ENCODE measurements at places on chromosomes 1 and 21.

DNA sequence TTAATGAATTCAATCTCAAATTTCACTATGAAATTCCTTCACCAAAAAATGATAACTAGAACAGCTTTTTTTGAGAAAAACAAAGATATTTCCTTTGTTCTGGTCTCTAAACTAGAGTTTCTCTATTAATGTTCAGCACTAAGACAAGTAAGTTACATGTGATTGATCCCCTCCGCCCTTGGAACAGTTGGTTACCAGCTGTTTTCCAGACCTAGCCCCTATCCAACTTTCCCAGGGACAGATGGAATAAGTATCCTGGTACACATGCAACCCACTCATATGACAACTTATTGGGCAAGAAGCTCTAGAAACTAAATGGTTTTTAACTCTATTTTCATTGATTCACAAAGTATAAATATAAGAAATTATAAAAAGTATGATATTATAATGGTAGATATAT is 140.4 kb downstream of the COP1 start:
- DNase-seq, result no peak

GRCh38 chr1:53047737-53048736 is 14.0 kb upstream of the PODN start:
- no peak for DNase-seq

DNA sequence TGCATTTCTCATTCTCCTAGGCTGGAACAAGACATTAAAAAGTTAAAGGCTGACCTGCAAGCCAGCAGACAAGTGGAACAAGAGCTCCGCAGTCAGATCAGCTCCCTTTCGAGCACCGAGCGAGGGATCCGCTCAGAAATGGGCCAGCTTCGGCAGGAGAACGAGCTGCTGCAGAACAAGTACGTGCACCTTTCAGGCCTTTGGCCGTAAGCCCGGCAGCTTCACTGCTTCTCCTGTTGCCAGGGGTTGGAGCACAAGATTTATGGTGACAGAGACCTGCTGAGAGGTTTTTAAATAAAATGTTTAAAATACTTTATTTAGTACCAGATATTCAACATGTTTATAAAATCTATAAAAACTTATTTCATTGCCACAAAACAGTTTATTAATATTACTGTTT is 53.4 kb downstream of the MACO1 start:
- peak; percentile 31 for DNase-seq

GRCh38 chr21:35189077-35189863 is 140.2 kb upstream of the RUNX1 start:
- peak; percentile 39 for DNase-seq

DNA sequence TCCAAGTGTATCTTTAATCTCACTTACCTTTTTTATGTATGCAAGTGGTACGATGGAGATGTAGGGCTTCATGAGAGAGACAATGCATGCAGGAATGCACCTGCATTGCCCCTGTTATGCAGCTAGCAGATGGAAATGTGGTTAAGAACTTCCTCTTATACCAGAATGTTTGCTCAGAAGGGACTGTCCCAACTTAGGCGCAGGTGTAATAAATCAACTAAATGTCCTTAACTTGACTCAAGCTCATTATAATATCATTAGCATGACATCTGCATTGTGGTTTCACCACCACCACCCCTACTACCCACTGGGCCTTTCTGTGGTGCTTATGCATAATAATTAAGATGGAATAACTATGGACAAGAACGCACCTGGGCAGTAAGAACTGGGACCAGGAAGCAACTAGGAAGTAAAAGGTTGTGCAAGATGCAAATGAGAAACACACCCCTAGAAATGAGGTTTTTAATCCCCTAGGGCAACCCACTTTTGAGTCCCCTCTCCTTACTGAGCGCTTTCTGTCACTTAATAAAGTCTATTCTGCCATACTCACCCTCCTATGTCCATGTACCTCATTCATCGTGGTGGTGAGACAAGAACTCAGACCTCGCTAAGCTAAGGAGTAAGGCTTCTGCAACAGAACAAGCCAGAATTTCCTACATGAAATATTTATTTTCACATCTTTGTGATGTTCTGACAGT is 1103.3 kb upstream of the B3GALT2 start:
- peak; percentile 18 for DNase-seq

DNA sequence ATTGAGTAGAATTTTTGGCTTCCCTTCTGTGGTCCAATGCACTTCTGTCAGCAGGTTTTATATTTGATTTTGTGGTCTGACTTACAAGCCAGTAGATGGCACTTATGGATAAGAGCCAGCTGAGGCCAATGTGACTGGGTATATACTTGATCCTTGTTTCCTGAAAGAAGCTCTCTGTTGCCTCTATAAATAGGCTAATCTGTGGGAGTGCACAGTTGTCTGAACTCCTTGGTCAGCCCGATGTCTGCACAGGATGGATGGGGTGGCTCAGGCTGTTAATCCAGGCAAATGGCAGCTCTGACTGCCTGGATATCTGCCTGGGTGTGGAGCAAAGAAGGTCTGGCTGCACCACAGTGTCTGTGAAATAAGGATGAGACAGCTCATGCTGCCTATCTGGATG is 1183.7 kb upstream of the PRMT6 start:
- DNase-seq, result no peak

- DNase-seq, result no peak
Observed at GRCh38 chr1:89545264-89546038, 20.8 kb downstream of the LRRC8B start.

- no peak for DNase-seq
Observed at GRCh38 chr1:202264726-202265125, 71.1 kb downstream of the LGR6 start.

DNA sequence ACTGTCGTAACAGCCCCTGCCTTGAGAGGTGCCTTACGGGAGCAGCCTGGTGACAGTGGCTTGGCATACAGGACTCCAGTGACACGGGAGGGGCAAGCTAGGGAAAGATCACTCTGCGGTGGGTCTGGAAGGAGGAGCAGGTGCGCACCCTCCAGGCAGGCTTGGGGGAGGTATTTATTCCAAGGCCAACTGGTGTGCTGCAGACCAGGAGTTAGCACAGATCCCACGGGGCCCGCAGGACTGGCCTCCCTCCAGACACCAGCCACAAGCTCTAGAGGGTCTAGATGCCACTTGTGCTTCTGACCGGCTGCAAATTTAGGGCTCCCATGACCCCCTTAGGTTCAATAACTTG is 22.1 kb downstream of the PSEN2 start:
- no peak for DNase-seq

GRCh38 chr21:36589352-36589971 is 109.5 kb upstream of the SIM2 start:
- peak; percentile 30 for DNase-seq

- DNase-seq, result no peak
Observed at GRCh38 chr1:145917595-145917994, 922 bp downstream of the PEX11B start.

DNA sequence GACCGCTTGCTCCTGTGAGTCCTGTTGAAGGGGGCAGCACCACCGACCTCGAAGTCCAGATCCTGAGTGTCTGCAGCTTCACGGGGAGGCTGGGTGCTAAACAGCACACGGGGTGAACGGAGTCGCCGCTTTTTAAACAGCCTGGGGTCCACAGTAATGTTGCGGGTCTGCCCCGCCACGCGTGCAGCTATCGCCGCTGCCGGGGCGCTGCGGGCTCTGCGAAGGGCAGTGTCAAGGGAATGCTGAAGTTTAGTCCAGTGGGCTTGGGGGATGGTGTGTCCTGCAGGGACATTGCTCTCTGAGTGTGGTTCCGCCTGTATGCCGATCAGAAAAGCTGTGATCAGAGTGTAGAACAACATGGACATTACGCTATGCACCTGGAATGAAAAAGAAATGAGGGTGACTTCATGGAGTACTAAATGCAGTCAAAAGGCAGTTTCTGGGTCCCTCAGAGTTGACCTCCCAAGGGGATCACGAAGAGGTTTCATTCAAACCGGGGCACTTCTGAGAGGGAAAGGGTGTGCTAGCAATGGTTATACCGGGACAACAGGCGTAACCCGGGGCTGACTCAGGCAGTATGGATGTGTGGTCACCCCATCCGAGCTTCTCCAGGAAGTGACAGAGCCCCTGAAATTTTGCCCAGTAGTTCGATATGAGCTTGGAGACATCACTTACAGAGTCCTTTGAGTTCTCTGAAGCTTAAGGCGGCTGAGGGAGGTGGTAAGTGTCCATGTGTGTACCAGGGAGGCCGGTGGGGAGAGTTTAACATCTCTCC is 51.4 kb downstream of the NGF start:
- DNase-seq, result no peak

DNA sequence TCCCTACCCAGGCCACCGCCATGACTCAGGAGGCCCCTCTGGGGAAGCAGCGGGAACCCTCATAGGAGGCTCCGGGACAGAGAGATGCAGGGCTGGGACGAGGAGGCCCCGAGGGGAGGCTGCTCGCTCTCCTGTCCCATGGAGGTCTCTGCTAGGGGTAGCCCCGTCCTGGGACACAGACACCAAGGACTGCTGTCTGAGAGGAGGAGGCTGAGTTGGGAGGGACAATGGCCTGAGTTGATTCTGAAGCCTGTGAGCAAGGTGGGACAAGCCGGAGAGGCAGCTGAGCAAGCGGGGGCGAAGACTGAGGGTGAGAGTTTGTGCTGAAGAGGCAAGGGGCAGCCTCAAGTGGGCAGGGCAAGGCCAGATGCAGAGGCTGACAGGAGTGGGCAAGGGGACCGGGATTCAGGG is 17.4 kb downstream of the SLC27A3 start:
- DNase-seq, result no peak

DNA sequence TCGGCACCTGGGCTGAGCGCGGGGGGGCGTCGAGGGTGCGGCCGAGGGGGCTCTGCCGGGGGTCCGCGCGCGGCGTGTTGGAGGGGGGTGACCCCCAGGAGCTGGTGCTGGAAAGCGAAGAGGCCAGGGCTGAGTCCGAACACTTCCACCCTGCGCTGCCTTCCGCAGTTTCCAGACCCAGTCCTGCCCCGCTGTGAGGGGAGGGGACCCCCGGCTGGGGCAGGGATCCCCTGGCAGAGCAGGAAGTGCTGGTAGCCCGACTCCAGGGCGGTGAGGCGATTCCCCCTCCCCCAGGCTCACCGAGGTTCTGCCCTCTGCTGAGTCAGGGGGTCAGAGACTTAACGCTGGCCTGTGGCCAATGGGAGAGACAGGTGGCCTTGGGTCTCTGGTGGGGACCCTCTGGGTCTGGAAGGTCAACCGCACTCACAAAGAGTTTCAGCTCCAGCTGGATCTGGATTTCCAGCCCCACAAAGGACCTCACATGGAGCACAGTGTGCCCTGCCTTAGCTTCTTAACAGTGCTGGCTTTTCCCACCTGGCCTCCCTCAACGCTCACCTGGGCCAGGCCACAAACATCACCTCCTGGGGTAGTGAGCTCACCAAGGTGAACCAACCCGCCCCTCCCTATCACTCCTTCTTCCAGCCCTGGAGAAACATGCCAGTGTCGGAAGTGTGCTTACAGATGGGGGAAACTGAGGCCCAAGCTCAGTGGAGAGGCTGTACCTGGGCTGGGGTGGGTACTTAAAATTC is 39.8 kb upstream of the SYNC start:
- no peak for DNase-seq

DNA sequence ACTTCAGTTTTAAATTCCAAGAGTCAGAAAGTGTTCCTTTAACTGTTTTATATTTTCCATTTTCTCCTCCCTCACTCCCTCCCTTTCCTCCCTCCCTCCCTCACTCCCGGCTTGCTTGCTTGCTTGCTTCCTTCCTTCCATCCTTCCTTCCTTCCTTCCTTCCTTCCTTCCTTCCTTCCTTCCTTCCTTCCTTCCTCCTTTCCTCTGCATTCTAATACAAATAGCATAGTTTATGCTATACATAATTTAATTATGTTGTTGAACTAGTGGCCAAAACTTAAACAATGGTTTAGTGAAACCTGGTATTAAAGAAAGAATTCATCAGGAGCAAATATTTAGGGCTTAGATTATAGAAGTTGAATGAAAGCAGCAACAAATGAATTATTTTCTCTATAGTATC is 188.5 kb upstream of the OLFM3 start:
- no peak for DNase-seq

DNA sequence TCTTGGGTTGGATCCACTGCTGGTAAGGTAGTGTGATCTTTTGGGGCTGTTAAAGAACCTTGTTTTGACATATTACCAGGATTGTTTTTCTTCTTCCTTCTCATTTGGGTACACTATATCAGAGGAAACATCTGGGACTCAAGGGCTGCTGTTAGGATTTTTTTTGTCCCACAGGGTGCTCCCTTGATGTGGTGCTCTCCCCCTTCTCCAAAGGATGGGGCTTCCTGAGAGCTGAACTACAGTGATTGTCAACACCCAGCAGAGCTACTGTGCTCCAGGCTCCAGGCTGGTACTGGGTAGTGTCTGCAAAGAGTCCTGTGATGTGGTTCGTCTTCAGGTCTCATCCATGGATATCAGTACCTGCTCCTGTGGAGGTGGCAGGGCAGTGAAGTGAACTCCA is 20.6 kb downstream of the IFI16 start:
- no peak for DNase-seq

GRCh38 chr1:213014642-213015041 is 1.0 kb downstream of the ANGEL2 start:
- no peak for DNase-seq

DNA sequence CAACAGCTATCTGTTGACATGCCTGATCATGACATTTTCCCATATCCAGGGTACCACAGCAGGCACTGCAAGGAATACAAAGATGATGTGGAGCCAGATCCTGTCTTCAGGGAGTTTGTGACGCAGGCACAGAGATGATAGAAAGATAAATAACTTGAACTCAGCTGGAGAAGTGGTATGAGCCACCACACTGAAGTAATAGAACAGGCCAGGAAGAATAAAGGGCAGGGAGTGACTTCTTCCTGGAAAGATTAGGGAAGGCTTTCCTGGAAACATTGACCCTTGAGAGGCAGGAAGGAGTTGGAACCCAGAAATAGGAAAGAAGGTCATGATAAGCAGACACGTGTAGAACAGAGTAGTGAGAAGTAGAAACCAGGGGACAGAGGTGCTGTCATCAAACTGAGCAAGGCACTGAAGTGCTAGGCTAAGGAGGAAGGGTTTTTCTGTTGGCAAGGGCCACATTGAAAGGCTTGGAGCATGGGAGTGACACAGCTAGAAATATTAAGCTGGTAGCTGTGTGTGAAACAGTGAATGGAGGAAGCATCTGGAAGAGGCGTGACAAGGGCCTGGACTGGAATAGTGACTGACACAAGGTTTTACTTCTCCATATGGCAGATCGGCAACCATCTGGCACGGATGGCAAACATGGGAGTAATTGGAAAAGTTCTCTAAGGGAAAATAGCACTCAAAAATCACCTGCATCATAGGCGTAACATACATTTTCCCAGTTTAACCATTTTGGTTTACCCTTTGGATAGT is 68.4 kb downstream of the AK5 start:
- DNase-seq, result no peak

DNA sequence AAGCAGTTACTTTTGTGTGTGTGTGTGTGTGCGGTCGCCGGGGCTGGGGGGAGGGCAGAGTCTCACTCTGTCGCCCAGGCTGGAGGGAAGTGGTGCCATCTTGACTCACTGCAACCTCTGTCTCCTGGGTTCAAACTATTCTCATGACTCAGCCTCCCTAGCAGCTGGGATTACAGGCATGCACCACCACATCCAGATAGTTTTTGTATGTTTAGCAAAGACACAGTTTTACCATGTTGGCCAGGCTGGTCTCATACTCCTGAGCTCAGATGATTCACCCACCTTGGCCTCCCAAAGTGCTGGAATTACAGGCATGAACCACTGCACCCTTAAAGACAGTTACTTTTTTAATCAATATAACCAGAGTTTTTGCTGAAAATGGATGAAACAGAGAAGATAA is 207.0 kb downstream of the PTPRC start:
- DNase-seq, result no peak

Data from femur (tissue), 1 donor.